Stimulated activated memory B cell treated with anti-CD40 and anti-IgM and Interleukin-4, amounts not matched to agents 10 μg/mL and 1 μg/mL and 100 μg/mL, for 72 hours (primary cell): ENCODE measurements at places on chromosomes 6 and 20.
A peak's percentile ranks its signal among the peaks of the same experiment; 100 is the strongest.

GRCh38 chr6:19852927-19853326 lies 15.8 kb downstream of the ID4 start:
- no peaks in the 10 kb centered on the region for H3K27me3 ChIP-seq
- no peak for ATAC-seq
- no peak overlapping the region for H3K4me3 ChIP-seq
- H3K27ac ChIP-seq: no peak overlapping the region

GRCh38 chr6:133948472-133948871 lies 4.6 kb upstream of the TBPL1 start:
- no peaks in the 10 kb centered on the region for H3K27me3 ChIP-seq
- ATAC-seq: no peak
- no peak overlapping the region for H3K27ac ChIP-seq
- H3K4me3 ChIP-seq: no peak overlapping the region
- H3K36me3 ChIP-seq: no peaks in the 10 kb centered on the region
- H3K4me1 ChIP-seq: peaks cover 9% of the 10 kb centered on the region

GRCh38 chr20:57221916-57222630 lies 44.4 kb downstream of the BMP7 start:
- H3K4me1 ChIP-seq: no peaks in the 10 kb centered on the region
- H3K27me3 ChIP-seq: peaks cover 26% of the 10 kb centered on the region
- H3K27ac ChIP-seq: no peak overlapping the region

DNA sequence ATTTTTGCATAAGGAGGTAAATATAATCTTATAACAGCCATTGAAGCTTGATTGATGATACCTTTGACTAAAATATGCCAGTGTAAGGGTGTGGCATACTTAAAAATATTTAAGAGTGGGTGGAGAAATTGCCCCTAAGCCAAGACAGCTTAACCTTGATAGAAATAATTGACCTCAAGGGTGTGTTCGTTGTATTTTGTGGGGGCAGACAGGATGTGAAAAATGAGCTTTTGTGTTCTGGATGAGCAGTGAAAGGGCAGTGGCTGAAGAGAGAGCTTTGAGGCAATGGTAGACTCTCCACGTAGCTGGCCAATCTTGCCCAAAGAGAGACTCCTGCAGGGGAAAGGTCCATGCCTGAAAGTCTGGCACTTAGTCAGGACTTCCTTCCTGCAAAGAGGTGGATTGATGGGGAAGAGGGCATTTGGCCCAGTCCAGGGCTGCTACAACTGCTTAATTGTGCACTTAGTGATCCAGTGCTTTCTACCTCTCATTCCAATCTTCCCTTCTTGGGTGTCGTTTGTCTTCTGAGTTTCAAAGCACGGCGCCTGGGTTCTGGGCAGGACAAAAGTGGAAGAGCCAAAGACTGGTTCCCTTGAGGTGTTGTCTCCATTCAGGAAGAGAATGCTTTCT lies 15.6 kb upstream of the CD109 start:
- H3K27ac ChIP-seq: no peak overlapping the region
- no peaks in the 10 kb centered on the region for H3K36me3 ChIP-seq
- no peaks in the 10 kb centered on the region for H3K4me1 ChIP-seq
- no peak overlapping the region for H3K4me3 ChIP-seq

DNA sequence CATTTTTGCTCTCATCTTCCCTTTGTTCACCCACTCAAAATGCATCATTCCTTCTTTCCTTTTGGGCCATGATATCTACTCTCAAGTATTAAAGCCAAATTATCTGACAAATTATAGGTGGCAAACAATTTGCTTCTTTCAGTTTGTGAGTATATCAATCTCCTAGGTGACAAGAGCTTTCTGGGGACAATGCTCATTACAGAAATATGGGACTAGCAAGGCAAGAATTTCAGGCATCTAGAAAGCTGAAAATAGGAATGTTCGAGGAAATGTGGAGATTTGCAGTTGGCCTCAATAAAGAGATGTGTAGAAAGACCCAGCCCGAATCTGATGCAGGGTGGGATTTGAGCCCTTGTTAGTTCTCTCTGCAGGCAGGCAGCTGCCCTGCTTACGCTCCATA lies 71.8 kb downstream of the ALDH8A1 start:
- H3K36me3 ChIP-seq: peaks cover 8% of the 10 kb centered on the region
- H3K27ac ChIP-seq: no peak overlapping the region
- H3K27me3 ChIP-seq: peaks cover 3% of the 10 kb centered on the region
- H3K4me1 ChIP-seq: peaks cover 13% of the 10 kb centered on the region
- no peak for ATAC-seq

DNA sequence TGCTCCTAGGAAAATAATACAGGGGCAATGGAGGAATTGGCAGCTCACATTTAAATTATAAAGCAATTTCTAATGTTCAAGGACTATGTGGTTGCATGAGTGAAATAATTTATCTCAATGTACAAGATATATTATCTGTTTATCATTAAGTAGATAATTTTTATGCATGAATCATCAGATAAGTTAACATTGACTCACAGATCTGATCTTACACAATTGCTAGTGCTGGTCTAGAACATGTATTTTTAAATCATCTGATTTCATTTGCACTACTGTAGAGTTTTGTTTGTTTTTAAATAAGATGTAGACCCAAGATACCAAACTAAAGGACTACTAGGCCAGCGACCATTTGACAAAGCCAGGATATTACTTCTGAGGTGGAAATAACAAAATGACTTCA lies 199.2 kb downstream of the BMP2 start:
- H3K4me3 ChIP-seq: no peak overlapping the region
- H3K4me1 ChIP-seq: no peaks in the 10 kb centered on the region
- no peak overlapping the region for H3K27ac ChIP-seq

- H3K4me1 ChIP-seq: peaks cover 78% of the 10 kb centered on the region
- ATAC-seq: peak; percentile 48
- peaks cover 37% of the 10 kb centered on the region for H3K36me3 ChIP-seq
Observed at GRCh38 chr6:149480502-149481280, 4.1 kb downstream of the ZC3H12D start.

GRCh38 chr20:40361916-40362315 lies 327.1 kb downstream of the MAFB start:
- no peaks in the 10 kb centered on the region for H3K4me1 ChIP-seq
- no peak overlapping the region for H3K27ac ChIP-seq
- no peak for ATAC-seq
- no peaks in the 10 kb centered on the region for H3K36me3 ChIP-seq
- H3K27me3 ChIP-seq: peaks cover 8% of the 10 kb centered on the region

GRCh38 chr6:25442898-25443297 lies 163.7 kb downstream of the CARMIL1 start:
- no peaks in the 10 kb centered on the region for H3K27me3 ChIP-seq
- peaks cover 16% of the 10 kb centered on the region for H3K36me3 ChIP-seq
- H3K27ac ChIP-seq: no peak overlapping the region
- no peak for ATAC-seq
- peaks cover 14% of the 10 kb centered on the region for H3K4me1 ChIP-seq
- no peak overlapping the region for H3K4me3 ChIP-seq

DNA sequence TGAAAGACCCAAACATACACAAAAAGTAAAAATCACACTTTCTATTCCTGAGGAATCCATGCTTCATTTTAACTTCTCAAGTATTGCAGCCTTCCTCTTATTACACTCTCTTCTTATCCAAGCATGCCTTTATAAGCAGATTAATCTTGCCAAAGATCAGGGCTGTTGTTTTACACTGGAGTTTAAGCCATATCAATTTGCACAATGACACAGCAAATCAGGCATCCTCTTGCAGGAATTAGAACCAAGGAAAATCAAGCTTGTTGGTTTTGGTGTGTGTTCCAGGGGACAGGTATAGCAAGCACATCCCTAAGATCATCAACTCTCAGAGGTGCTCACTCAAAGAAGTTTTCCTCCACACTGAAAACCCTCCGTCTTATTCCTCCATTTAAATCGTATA lies 69.5 kb downstream of the CYP39A1 start:
- no peaks in the 10 kb centered on the region for H3K27me3 ChIP-seq
- H3K36me3 ChIP-seq: no peaks in the 10 kb centered on the region
- no peak overlapping the region for H3K27ac ChIP-seq
- H3K4me1 ChIP-seq: no peaks in the 10 kb centered on the region
- H3K4me3 ChIP-seq: no peak overlapping the region

DNA sequence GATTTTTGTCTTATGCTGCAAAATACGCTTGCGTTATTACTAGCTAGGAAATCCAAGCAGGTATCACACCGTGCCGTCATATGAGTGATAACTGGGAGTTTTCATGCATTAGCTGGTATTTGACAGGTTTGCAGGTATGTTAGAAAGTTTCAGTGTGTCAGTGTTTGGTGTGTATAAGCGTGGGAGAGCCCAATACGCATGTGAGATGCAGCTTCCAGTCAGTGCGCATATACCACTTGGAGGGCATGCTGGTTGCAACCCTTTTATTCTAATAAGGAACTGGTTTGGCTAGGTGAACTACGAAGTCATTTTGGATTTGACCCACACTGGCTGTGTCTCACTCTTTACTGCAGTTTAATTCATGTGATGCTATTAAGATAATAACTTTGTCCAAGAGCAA lies 35.1 kb downstream of the JARID2 start:
- H3K4me3 ChIP-seq: peak overlapping the region; percentile 1
- peaks cover 9% of the 10 kb centered on the region for H3K36me3 ChIP-seq
- H3K27me3 ChIP-seq: no peaks in the 10 kb centered on the region
